Renal pelvis (tissue), 12 donors: ENCODE measurements at places on chromosomes 1 and 21. TPM values are rescaled to one million over a fixed set of nuclear protein-coding genes. Genes with fewer than 3 reads are reported as not detected.

- no peak for DNase-seq
These were observed 118.8 kb downstream of the PTBP2 start for GRCh38 chr1:96840396-96840795.

DNA sequence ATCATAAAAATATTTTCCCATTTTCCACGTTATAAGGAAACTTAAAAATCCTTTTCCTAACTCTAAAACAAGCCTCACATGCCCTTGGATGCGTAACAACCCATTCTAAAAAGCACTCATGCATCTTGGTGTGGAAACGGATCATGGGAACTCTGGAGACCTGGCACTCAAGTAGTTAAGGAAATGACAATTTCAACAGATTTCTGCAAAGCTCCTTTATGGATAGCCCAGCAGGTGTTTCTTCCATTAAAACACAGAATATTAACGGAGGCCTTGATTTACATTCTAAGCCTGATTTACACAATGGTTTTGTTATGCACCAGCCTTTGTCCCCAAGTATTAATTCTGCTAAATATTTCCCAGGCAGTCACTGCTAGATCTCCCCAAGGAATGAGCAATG lies 12.9 kb downstream of the PARS2 start:
- no peak for DNase-seq

- DNase-seq = peak; percentile 52
These were observed 170.1 kb downstream of the DHRS3 start for GRCh38 chr1:12447849-12448312.

- DNase-seq = no peak
These were observed 198.7 kb downstream of the ZC3H11B start for GRCh38 chr1:219414250-219414649.

GRCh38 chr1:184890539-184890973 lies 83.8 kb downstream of the NIBAN1 start:
- no peak for DNase-seq

GRCh38 chr21:45804809-45805313 lies 161.3 kb downstream of the PCBP3 start:
- no peak for DNase-seq

- peak; percentile 58 for DNase-seq
These were observed 859 bp upstream of the LRRC8B start for GRCh38 chr1:89523572-89524368.

GRCh38 chr1:41660570-41661427 lies 176.3 kb upstream of the EDN2 start:
- no peak for DNase-seq

- no peak for DNase-seq
These were observed 31.5 kb upstream of the KCNK1 start for GRCh38 chr1:233582439-233582838.

- no peak for DNase-seq
These were observed 45.3 kb upstream of the SAMSN1 start for GRCh38 chr21:14591377-14591776.

- no peak for DNase-seq
These were observed 5.0 kb upstream of the KIAA0040 start for GRCh38 chr1:175197531-175197930.

GRCh38 chr1:165218731-165219130 lies 137.8 kb downstream of the LMX1A start:
- DNase-seq = peak; percentile 69

- DNase-seq = no peak
These were observed 706.3 kb downstream of the ADGRL2 start for GRCh38 chr1:82507011-82507410.

DNA sequence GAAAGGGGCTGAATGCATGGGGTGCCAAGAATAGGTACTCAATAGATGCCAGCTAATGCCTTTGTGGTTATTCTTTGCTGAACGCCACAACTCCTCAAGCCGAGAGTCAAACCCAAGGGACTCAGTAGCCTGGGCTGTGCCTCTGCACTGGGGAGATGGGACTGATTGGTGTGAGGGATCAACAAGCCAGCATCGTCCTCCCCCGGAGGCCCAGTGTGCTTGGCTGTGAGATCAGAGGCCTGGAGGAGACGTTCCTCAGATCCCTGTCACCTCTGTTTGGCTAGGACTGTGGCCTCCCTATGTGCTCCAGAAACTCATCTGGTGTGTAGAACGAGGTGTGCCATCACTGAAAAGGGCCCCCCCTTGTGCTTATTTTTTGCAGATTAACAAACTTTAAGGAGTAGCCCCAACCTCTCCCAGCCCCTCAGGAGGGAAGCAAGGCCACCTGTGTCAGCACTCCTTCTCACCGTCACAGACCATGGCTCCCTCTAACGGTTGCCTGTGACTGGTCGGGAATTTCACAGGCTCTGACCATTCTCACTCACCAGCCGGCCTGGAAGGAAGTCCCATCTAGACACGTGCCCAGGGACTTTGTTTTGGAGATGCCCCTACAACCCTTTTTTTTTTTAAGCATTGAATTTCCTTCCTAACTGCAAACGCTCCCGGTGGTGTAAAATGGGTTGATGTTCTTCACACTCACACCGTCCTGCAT lies 194.0 kb upstream of the VAMP3 start:
- no peak for DNase-seq

DNA sequence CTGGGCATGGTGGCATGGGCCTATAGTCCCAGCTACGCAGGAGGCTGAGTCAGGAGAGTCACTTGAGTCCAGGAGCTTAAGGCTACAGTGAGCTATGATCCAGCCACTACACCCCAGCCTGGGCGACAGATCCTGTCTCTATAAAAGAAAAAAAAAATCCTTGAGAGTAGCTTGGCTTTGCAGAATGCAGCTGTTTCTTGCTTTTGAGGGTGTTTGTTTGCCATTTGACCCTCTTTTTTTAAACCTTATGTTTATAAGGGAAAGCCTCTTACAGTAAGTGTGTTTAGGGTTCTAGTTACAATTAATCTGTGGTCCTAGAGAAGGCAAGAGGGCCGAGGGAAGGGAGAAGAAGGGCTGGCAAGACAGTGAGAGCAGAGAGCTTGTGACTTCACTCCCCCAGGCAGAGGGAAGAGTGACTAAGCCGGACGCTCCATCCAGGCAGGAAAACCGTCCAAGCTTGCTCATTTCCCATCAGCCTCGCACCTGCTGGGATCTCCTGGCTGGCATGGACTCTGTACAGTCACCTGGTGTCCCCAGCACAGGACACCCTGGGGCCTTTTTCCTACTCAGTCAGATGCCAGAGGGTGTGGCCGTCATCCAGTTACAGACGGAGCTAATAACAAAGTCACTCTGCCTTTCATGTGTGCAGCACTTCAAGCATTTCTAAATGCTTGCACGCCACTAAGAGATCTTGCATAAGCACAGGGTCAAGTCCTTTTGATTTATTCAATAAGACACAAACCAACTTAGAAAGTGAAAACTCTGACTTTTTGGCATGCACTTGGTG lies 55.5 kb upstream of the PSEN2 start:
- peak; percentile 44 for DNase-seq

DR1 gene
- 58.5 TPM for polyA plus RNA-seq

TNFRSF4 gene
- polyA plus RNA-seq = 2.7 TPM

MXRA8 gene
- polyA plus RNA-seq = 231 TPM

ADGRL2 gene
- 148 TPM for polyA plus RNA-seq

BRDT gene
- not detected for polyA plus RNA-seq

KRTAP24-1 gene
- polyA plus RNA-seq = not detected

LAMB3 gene
- 1.1 TPM for polyA plus RNA-seq

MNDA gene
- polyA plus RNA-seq = 2.3 TPM

PLA2G2F gene
- polyA plus RNA-seq = 0.40 TPM

CCDC27 gene
- 0.19 TPM for polyA plus RNA-seq

TMEM53 gene
- polyA plus RNA-seq = 17.0 TPM

PMF1 gene
- polyA plus RNA-seq = 89.6 TPM
